ACHN (cell line): ENCODE measurements at places on chromosomes 7 and 10.
A peak's percentile ranks its signal among the peaks of the same experiment; 100 is the strongest.

GRCh38 chr7:42254217-42254616 lies 17.2 kb upstream of the GLI3 start:
- DNase-seq, result no peak

GRCh38 chr7:132049462-132050304 lies 493.3 kb upstream of the PODXL start:
- peak; percentile 56 for DNase-seq

- DNase-seq, result no peak
Measured at GRCh38 chr7:66146701-66147100, 32.1 kb downstream of the CRCP start.

DNA sequence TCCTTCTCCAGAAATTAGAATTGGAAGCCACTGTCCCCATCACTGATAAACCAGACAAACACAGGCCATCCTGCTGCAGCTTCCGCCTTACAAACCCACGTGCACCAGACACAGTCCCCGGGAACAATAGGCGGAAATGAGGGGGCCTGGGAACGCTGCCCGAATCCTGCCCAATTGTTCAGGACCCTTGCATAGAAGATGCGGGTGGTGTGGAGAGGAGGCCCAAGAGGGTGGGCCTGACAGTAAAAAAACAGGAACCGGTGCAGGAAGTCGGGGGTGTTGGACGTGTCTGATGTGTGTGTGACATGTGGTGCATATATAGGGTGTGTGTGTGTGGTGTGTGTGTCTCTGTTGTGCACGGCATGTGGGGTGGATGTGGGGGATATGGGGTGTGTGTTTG lies 26.5 kb upstream of the CHST15 start:
- no peak for DNase-seq

DNA sequence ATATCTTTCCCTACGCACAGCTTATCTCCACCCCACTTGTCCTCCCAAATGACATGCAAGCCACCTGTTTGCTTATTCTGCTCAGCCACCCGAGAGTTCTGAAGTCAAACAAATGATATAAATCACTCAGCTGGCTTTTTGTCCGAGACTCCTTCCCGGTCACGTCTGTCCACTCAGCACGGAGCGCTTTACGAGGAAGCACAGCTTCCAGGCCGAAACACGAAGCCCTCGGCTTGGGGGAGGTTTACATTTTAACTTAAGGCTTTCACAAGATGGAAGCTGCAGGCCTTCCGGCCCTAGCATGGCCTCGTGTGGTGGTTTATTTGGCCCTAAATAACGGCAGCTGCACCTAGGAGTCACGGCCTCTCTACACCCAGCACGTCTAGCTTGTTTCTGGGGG lies 60.1 kb upstream of the GNA12 start:
- DNase-seq, result no peak

DNA sequence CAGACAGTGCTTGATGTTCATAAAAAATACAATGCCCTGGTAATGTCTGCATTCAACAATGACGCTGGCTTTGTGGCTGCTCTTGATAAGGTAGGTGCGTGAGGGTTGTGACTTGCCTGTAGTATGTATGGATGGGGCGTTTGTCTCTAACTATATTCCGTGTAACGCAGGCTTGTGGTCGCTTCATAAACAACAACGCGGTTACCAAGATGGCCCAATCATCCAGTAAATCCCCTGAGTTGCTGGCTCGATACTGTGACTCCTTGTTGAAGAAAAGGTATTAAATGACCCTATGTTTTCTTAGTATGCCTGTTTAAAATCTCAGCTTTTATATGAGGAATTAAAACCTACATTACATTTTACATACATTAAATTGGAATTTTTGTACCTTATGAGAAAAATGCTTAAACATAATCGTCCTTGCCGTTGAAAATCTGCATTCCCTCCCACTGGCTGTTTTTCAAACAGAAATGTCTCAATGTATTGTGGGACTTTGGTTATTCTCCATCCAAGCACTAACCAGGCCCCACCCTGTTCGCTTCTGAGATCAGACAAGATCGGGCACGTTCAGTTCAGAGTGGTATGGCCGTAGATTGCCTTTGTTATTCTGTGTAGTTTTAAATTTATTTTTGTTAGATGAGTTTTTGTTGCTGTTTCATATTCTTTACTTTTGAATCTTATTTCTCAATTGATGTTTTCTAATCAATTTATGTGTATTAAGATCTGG lies 85.3 kb downstream of the CUL1 start:
- DNase-seq, result no peak

DNA sequence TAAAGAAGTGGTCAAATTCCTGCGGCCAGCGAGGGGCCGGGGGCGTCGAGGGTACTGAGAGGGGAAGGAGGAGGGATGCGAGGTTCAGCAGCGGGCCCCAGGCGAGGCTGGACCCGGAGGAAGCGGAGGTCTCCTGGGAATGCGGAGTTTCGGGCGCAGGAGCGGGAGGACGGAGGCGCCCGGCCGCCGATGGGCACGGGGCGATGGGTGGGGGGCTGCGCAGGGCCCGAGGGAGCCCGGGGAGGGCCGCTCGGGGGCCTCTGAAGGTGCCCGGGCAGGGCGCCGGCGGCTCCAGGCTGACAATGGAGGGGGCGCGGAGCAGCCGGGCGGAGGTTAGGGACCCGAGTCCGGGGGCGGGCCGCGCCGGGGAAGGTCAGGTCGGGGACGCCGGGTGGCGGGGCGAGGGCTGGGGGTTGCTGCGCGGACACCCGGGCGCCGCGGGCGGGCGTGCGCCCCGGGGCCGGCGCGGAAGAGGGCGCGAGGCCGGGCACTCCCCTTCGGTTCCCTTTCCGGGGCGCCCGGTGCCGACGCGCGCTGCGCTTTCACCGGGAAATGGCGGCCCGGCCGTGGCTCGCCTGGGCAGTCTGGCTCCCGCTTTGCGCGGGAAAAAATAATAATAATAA lies 683 bp downstream of the MACROH2A2 start:
- peak; percentile 40 for DNase-seq

DNA sequence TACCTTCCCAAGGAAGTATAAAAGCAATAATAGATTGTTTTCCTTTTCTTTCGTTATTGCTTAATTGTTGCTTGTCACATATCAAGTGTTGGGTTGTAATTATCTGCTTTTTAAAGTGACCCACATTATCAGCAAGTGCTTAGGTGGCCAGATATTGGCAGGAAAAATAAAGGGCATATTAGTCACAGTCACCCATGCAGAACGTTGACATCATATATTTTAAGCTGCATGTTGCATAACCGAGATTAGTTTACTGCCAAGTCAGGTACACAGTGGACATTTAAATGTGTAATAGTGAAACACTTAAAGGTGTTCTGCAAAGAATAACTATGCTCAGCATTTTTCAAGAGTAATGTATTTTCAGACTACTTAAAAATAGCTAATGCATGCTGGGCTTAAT lies 11.4 kb downstream of the NEBL start:
- peak; percentile 34 for DNase-seq

- DNase-seq, result no peak
Measured at GRCh38 chr10:28326516-28327490, 23.9 kb upstream of the MPP7 start.

DNA sequence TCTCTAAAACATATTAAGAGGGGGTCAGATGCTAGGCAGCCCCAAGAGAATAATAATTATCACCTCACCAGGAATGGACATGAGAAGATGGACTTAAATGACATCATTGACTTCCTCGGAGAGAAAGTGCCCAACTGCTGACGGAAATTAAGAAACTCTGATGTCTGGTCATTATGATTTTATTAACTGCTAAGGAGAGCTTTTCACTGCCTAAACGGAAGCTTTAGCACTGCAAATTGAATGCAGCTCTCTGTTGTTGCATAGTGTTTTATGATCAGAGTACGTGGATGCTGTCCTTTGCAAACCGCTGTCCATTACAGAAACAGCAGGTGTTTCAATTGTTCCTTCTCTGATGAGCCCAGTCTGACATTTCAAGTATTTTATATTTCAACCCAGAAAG lies 89.4 kb upstream of the GALNT17 start:
- no peak for DNase-seq

- DNase-seq, result no peak
Measured at GRCh38 chr7:132009778-132010177, 453.4 kb upstream of the PODXL start.

DNA sequence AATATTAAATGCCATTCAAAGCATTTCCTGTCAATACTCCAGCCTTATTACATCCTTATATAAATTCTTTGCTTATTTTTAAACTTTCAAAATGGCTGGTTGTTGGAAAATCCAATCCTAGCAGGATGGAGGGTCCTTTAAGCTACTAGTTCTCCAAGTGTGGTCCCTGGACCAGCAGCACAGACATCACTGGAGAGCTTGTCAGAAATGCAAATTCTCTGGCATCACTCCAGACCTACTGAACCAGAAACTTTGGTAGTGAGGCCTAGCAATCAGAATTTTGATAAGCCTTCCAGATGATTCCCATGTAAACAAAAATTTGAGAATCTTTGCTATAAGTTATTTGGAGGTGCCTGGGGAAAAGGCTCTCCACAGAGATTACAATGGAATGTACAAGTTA lies 43.8 kb downstream of the CALCR start:
- no peak for DNase-seq

DNA sequence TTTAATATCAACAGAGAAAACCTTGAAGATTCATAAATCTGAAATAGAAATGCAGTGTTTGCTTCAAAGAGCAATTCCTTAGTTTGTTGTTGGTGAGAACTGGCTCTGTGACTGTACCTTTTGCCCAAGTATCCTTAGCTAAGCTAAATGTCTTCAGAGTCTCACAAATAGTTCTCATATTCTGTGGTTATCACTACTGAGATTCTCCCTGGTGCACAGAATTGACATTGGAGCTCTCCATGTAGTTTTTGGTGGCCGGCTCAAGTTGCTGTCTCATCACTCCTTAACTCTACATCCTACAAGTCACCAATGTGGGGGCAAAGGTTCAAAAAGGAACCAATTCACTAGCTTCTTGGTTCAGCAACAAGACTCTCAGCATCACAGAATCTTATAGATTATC lies 780.3 kb downstream of the LRMDA start:
- no peak for DNase-seq

DNA sequence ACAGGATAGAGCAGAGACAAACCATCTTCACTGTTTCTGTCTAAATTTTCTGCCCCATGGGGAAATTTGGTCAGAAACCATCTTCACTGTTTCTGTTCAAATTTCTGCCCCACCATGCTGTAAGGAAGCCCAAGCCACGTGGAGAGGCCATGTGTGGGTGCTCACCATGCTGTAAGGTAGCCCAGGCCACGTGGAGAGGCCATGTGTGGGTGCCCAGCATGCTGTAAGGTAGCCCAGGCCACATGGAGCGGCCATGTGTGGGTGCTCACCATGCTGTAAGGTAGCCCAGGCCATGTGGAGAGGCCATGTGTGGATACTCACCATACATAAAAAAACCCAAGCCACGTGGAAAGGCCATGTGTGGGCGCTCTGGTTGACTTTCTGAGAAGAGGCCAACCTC lies 1088.7 kb upstream of the AUTS2 start:
- DNase-seq, result no peak

DNA sequence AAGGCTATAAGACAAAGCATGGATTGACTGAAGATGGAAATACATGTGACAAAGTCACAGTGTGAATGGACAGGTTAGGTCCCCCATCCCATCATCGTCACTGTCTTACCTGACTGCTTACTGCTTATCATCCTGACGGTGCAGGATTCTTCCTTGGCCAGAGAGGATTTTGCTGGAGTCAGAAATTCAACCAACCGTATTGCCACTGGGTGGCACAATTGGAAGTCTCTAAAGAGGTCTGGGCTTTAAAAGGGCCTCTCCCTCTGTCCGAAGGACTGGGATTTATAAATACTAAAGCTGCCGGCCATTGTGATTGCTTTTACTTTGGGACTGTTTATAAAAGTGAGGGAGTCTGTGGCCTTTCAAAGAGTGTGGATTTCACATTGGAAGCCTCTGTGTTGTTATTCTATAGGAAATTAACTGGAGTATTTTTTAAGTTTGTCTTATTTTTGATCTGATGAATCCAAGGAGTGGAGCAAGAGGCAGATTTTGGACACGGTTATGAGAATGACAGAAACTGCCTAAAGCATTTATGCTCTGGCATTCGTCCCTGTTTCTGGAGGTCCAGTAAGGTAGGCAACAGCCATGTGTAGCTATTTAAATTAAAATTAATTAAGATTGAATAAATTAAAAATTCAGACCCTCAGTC lies 113.3 kb upstream of the CREB5 start:
- DNase-seq, result peak; percentile 89

DNA sequence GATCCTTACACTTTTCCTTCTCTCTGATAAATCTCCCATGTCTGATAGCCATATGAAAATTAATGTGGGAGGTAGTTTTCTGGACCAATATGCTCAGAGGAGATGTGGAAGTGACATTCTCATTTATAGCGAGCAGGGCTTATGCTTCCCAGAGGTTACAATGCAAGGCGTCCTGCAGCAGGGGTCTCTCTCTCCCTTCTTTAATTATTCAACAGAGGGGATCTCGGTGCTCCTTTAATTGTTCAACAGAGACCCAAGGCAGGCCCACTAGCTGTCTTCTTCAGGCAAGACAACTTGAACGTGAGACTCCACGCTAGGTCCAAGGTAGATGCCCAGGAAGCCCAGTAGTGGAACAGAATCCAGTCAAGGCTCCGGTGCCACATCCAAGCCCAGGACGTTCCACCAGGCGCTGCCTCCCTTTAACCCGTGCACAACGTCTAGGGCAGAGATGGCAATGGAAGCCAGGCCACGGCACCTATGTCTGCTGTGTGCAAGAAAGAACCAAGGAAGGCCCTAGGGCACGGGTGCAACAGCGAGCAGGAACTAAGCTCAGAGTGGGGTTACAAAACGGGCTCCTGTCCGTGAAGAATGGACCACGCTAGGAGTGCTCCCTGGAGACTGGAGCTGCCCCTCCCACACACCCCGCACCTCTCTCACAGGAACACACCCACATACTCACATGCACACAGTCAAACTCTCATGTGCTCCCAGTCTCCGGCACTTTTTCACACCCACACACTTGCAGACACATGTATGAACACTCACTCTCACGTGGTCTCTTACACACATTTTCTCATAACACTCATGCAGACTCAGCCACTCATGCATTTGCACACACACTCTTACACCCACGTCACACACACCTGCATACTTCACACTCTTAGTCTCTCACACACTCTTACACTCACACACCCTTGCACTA lies 230.4 kb downstream of the TNS3 start:
- no peak for DNase-seq

DNA sequence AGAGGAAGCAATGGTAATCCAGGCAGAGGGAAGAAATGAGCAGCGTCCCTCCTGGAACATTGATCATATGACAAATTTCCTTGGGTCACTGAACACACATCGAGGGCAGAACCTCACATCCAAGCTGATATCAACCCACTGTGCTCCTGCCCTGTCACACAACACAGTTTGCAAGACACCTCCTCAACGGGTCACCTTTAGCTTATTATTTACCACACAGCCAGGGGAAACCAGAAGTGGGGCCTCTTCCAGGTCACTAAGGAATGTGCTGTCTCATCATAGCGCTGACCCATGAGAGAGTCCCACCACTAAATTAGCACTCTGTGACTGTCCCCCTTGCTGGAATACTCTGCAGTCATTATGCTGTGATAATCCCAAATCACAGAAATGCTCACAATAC lies 69.7 kb upstream of the PPP1R3C start:
- no peak for DNase-seq
